ENCODE measurements at places on chromosomes 16 and 17.

GRCh38 chr16:46730801-46731690 lies 17.1 kb downstream of the MYLK3 start:
- no peak for DNase-seq

- DNase-seq: no peak
These were observed 83.3 kb downstream of the HS3ST3A1 start for GRCh38 chr17:13518261-13519000.

DNA sequence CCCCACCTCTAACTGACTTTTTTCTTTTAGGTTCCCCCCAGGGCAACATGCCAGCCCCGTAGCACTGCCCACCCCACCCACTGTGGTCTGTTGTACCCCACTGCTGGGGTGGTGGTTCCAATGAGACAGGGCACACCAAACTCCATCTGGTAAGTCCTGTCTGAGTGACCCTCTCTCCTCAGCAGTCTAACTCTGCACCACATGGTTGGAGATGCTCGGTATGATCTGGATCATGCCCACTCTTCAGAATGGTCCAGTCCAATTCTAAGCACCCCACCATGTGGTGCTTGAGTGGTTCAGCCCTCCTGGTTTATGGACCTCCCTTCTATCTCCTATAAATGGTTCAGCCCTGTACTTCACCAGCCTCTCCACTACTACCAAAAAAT lies 5.9 kb downstream of the KDM6B start:
- DNase-seq: no peak

- DNase-seq: no peak
These were observed 9.8 kb downstream of the KRT10 start for GRCh38 chr17:40812639-40813038.

- no peak for DNase-seq
These were observed 4.4 kb downstream of the SCPEP1 start for GRCh38 chr17:56982312-56982711.

GRCh38 chr17:2712300-2713043 lies 908 bp upstream of the CLUH start:
- DNase-seq: no peak

- no peak for DNase-seq
These were observed 76.5 kb upstream of the ATP2A3 start for GRCh38 chr17:4040784-4041183.

- DNase-seq: no peak
These were observed 27.1 kb upstream of the JPH3 start for GRCh38 chr16:87575027-87575804.

DNA sequence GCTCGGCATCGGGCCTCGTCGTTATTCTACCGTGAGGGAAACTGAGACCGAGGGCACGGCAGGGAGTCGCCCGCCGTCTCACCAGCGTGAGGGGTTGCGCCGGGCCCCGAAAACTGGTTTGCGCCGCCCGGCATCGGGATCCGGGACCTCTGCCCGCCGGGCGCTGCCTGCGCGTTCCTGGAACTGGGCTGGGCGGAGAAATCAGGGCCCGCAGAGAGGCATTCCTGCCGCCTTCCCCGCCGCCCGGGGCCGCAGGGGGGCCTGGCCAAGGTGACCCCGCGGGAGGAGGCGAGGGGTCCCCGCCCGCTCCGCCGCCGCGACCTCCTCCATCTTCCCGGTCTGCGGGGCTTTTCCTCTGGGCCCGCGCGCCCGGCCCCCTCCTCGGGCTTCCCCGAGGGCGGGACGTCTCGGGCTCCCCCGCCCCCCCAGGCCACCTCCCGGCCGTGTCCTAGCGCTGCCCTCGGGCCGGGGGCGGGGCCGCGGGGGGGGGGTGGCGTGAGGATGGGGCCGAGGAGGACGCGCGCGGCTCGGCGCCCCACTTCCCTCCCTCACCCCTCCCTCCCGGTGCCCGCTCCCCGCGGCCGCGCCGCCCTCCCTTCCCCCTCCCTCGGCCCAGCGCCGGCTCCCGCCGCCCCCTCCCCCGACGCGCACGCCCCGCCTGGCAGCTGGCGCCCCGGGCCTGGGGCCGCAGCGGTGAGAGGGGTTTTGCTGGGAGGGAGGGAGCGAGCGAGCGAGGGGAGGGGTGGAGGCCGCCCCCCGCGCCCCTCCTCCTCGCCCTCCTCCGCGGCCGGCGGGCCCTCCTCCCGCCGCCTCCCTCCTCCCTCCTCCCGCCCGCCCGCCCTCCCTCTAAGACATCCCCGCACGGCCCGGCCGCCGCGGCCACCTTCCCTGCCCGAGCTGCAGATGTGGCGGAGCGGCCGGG lies at the start of gene GLIS2:
Gene GLIS2 (plus strand): TSS at position 882 of the 922 bp plus-strand sequence. CDS start 16,214 bp downstream, outside the sequence.
- DNase-seq: no peak

- DNase-seq: peak; percentile 35
These were observed 5.2 kb downstream of the PECAM1 start for GRCh38 chr17:64385187-64386083.

DNA sequence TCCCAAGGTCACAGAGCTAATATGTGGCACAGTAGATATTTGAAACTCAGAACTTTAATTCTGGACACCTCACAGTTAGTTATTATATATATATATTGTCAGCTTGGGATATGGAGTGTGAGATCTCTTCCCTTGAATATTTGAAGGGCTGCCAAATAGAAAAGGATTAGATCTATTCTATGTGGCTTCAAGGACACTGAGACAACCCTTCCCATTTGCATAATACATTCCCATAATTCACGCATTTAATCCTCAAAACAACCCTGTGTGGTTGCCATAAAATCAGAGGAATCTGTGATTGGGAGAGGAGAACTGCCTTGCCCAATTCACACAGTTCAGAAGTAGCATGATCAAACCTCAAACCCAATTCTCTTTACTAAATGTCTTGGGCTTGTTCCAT lies 365.8 kb upstream of the DYNLRB2 start:
- DNase-seq: no peak

DNA sequence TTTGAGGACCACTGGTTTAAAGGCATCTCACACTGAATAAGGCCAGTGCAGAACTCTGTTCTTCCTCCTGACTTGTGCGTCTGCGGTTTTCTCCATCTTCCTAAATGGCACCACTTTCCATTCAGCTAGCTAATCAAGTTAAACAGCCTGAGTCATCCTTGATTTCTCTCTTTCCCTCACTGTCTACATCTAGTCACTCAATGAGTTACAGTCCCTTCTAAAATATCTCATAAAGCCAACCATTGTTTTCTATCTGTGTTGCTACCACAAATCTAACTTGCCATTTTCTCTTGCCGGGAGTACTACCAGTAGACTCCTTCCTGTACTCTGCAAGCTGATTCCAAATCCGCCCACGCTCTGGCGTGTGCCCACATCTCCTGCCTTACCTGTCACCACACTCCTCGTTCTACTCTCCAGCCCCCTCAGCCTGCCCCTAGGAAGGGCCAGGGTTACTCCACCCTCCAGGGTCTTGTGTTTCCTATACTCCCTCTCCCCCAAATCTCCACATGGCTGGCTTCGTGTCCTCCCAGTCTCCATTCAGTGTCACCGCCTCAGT lies 324.5 kb downstream of the SNX29 start:
- DNase-seq: no peak

DNA sequence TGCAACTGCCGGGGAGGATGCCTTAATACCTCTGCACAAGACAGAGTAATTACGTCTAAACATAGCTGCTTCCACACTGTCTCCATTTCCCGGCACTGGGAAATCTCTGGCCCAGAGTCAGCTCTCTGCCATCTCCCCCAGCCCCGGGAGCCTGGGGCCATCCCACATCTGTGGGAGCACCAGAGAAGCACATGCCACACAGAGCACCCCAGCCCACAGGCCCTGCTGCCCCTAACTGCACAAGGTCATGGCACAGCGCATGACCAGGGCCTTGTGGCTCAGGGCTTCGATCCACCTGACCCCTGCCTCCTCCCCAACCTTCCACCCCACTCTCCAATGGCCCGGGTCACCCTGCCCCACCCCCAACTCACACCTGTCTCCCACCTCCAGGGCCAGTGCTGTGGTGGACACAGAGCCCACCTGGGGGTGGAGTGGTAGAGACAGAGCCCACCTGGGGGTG lies 36.6 kb upstream of the RBFOX3 start:
- DNase-seq: no peak

- DNase-seq: no peak
These were observed 45.2 kb upstream of the KPNB1 start for GRCh38 chr17:47604598-47604927.

DNA sequence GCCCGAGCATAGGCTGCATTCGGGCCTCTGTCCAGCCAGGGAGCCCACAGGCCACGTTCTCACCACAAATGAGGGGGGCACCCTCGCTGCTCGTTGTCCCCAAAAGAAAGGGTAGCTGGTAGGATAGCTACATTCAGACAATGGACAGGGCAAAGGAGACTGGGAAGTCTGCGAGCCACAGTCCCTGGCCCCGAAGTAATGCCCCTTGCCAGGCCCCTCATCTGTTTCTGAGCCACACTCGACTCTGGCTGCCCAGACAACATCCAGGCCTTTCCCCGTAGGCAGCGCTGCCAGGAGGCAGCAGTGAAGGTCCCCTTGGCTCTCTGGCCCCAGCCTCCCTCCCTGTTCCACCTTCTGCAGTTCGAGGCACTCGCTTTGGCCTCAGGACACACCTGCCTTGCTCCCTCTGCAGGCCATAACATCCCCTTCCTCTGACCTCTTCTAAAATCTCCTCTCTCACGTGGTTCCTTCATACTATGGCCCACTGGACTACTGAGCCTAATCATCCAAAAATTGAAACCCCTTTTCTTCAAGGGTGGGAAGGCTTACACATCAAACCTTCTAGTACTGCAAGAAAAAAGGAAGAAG lies 12.2 kb downstream of the AIPL1 start:
- DNase-seq: no peak

- DNase-seq: no peak
These were observed 13.5 kb downstream of the FASN start for GRCh38 chr17:82084373-82085030.

GRCh38 chr17:33572615-33573014 lies 279.5 kb upstream of the ASIC2 start:
- DNase-seq: no peak

GRCh38 chr17:58352596-58353388 lies 791 bp upstream of the SUPT4H1 start:
- DNase-seq: no peak

DNA sequence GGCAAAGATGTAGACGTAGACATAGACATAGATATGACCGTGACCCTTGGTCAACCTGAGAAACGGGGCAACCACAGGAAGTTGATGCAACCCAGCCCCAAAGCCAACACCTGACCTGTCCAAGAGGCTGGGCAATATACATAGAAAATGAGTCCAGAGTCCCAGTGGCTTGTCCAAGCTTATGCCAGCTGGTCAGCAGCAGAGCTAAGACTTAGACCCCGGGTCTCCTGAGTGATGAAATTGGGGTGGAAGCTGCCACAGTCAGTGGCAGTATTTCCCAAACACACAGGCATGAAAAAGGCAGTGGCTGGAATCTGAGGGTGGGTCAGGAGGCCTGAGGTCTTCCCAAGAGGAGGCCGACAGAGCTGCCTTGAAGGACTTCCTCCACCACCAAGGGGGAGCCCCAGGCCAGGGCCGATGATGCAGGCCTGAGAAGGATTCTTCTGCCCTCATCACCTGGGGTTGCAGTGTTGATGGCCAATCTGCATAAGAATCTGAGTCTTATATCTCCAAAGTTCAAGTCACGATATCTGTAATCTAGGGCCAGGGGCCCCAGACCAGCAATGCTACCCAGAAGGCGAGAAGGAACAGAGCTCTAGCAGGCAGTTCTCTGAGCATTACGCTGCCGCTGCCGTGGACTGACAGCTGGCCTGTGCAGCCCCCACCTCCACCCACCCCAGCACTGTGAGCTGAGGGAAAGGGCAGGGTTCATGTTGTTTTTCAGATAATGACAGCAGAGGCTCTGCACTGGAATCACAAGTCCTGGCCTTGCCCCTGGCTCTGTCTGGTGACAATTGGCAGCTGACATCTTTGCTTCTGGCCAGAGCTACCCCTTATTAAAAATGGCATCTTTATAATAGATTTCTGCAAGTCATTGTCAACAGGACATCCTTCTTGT lies 72.7 kb downstream of the GNAO1 start:
- no peak for DNase-seq

DNA sequence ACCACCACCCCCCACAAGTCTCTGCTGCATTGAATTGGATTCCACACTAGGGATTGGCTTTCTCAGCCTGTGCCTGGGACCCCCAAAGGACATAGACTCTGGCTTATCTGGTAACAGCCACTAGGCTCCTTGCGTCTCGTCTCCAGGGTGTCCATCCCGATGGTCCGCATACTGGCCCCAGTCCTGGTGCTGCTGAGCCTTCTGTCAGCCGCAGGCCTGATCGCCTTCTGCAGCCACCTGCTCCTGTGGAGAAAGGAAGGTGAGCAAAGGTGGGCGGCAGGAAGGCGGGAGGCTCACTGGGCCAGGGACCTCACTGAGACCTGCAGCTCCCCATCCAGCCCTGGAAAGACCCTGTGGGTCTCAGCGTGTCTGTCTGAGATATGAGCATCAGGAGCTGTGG lies 8.1 kb downstream of the CD300LG start:
- DNase-seq: no peak

- no peak for DNase-seq
These were observed 2.8 kb downstream of the TAF1C start for GRCh38 chr16:84183911-84184591.

- DNase-seq: no peak
These were observed 3.4 kb downstream of the NXPH3 start for GRCh38 chr17:49578952-49579500.

DNA sequence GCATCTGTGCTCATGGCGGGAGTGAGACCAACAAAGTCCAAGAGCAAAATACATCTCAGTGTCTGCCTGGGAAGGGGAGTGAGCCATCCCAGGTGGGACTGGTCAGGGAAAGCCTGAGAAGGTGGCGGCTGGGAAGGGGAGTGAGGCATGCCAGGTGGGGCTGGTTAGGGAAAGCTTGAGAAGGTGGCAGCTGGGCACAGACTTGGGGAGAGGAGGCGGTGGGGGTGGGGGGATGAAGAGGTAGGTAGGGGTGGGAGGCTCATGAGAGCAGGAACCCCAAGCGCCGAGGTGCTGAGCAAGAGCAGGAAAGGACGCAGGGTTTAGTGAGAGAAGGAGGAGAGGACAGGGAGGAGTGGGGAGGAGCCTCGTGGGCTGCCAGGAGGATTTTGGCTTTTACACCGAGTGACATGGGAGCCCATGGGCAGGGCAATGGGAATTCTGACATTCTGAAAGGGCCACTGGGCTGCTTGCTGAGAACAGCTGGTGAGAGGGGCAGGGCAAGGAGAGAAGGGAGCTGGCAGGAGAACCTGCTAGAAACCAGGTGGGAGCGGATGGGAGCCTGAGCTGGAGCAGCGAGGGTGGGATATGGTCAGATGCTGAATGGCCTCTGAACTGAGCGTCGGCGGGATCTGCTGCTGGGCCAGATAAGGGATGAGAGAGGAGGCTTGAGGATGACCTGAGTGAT lies 256.1 kb upstream of the RPL38 start:
- DNase-seq: no peak

- DNase-seq: no peak
These were observed 20.9 kb downstream of the MAP1LC3B start for GRCh38 chr16:87412996-87413421.

DNA sequence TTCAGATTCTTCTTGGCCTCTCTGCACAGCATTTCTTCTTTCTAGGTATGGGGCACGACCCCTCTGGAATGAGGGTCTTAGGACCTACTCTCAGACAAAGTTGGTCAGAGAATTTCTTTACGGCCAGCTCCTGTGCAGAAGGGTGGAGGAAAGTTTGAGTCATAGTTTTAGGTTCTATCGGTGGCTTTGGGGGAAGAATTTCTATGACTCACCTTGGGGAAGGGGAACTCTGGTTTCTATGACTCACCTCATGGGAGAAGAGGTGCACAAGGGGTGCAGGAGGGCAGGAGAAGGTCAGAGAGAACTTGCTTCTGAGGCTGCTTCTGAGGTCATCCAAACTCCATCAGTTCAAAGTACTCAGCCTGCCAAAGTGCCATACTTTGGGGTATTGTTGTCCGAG lies 2.5 kb upstream of the ABCC12 start:
- DNase-seq: peak; percentile 46

Measured in stimulated activated CD4-positive, alpha-beta T cell treated with anti-CD3 and anti-CD28 coated beads, TNF-alpha, amount 100 ng/mL, for 48 hours (primary cell).